ENCODE measurements at places on chromosomes 5 and 9. TPM values are rescaled to one million over a fixed set of nuclear protein-coding genes. Genes with fewer than 3 reads are reported as not detected.

The GRIA1 gene
- 171 TPM for total RNA-seq

The IGIP gene
- 8.3 TPM for total RNA-seq

DNA sequence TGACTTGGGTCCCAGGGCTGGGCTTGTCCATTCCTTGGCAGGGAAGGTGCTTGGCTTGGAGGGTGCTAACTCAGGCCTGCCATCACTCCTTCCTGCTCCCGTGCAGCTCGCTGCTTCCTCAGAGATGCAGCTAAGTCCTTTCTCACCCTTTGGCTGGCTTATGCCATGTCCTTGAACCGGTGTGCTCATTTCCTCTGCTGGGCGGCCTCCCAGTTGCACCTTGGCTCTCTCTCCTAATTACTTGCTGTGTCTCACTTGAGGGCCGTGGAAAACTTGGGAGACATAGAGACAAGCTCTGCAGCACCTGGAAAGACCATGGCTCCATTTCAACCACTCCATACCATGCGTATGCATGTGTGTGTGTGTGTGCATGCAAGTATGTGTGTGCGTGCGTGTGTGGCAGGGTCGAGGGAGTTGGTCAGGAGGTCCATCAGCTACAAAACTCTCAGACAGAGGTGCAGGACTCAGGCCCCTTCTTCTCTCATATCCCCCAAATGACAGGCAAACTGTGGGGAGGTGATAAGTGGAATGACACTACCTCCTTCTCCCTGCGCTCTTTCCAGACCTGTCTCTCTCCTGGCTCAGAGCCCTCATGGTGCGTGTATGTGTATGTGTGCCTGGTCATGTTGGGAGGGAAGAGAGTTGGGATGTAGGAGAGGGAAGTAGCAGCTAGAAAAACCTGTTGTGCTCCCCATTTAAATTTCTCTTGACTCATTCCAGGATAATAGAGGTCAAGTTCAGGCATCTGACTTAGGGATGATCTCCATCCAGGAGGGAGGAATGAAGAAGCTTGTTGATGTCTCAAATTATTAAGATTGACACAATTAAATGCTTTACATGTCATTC is 17.6 kb upstream of the MTMR12 start:
- no peak for DNase-seq

The ENTPD8 gene
- total RNA-seq = 0.09 TPM

DNA sequence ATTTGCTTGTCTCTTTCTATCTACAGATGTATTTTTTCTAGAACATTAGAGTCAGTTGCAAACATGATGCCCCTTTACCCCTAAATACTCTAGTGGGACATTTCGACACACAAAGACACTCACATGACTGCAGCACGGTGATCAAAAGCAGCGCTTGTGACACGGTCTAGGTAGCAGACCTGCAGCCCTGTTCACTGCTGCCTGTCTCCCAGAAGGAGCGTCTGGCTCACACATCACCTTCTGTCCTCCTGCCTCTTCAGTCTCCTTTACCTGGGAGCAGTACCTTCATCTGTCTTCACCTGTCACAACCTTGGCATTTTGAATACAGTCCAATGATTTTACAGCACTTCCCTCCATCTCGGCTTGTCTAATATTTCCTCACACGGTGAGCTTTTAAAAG is 51.9 kb upstream of the SH3PXD2B start:
- DNase-seq = no peak

DNA sequence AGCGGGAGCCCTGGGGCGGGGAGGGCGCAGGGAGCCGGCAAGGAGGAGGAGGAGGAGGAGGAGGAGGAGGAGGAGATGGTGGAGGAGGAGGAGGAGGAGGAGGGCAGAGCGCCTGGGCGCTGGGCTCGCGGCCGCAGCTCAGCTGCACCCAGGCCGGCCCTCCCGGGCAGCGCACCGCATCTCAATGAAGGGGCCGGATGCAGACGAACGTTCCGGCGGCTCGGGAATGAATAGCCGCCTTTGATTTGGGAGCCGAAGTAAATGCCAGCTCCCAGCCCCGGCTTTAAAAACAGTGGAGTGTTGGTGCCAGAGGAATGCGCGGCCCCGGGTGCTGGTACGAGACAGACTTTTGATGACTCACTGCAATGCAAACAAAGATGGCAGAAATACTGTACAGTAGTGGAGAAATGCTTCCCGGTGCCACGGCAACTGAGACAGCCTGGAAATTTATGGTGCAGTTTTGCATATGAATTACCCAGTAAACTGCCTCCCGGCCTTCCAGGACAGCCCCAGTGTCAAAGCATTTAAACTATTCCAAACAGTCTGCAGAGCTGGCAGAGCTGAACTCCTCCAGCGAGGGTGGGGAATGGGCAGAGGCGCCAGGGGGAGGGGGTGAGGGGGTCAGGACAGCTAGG is 43.1 kb downstream of the NACC2 start:
- DNase-seq = peak; percentile 62

The AJM1 gene
- total RNA-seq = 1.8 TPM

The C1QTNF2 gene
- total RNA-seq = 2.3 TPM

The SUSD3 gene
- 0.45 TPM for total RNA-seq

GRCh38 chr5:75584641-75585040 is 26.6 kb upstream of the ANKDD1B start:
- no peak for DNase-seq

The FGD3 gene
- 1.5 TPM for total RNA-seq

The F12 gene
- 3.3 TPM for total RNA-seq

The BHMT gene
- total RNA-seq = 0.64 TPM

- DNase-seq = no peak
Measured at GRCh38 chr5:56328753-56329560, 95.8 kb upstream of the ANKRD55 start.

DNA sequence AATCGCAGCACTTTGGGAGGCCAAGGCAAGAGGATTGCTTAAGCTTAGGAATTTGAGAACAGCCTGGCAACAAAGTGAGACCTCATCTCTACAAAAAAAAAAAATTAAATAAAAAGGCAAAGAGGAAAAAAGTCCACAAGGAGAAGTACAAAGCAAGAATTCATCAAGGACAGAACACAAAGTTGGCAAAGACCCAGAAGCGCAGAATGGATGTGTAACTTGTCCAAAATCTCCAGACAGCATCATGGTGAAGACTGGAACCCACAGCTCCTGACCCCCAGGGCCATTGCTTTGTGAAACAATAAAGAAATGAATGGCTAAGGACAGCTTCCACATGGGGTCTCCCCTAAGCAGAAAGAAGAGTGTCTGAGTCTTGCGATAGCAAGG is 7.8 kb downstream of the HSD17B3 start:
- no peak for DNase-seq

The FOXD4 gene
- total RNA-seq = 1.00 TPM

Data from cerebellum (tissue), 4 donors.